T follicular helper cell (primary cell): ENCODE measurements at places on chromosomes 16 and 17.

DNA sequence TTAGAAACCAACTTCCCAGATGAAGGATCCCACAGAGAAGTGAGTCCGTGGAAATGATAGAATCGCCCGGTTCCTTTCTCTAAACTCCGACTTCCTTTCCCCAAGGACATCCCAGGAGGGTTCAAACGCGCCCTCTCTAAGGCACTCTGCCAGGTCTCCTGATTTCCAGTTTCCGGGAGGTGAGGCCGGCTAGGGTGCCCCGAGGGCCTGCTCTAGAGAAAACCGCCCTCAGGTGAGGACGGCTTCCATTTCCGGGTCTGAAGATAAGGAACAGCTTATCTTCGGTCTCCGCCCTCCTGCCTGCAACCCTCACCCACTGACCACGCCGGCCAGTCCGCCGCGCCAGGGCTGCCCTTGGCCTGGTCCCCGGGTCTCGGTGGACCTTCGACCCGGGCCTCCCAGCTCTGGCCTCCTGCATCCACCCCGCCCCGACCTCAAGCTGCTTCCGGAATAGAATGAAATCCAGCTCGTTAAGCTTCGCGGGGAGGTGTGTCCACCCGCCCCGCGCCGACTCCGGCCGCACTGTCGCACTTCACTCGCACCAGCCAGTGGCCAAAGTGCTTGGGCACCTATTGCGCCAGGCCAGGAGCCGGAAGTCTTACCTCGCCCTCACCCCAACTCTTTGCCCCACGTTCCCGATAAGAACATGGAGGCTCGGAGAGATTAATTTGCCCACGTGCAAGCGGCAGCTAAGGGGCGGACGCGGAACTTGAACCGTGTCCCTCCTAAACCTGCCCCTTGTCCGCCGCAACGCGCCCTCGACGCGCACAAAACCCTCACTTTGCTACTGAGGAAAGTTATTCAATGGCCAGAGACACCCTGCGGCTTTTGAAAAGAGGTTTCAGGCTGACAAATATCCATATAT, 836 bp upstream of the MMP15 start:
- no peak for DNase-seq

DNA sequence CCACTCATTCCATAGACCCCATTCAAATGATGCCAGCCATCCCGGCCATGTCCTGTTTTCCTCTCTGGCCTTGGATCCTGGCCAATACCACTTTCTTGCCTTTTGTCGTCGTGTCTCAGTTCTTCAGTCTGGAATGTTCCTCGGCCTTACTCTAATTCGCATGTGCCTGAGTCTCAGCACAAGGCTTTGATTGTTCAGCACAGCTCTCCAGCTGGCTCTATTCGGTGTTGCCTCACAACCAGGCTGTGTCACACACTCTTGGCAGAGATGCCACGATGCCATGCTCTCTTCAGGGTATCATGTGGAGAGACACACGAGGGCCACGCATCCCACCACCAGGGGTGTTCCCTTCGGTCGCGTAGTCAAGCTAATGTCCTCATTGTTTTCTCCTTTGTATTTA, 1.8 kb upstream of the VPS4A start:
- DNase-seq = no peak

DNA sequence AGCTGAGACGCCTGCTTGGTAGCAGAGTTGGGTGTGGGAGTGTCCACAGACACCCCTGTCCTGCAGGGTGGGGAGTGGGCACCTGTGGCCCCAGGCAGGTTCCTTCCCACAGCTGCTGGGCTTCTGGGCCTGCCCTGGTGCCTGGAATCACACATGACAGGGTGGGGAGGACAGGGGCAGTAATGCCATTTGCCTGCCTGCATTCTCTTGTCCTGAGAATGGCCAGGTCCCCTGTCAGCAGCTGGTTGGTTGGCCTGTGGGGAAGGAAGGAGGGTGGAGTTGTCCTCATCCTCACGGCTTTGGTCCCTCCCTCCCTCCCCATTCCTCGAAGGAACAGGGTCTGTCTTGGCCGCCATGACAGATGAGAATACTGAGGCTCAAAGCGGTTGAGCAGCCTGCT, 5.2 kb downstream of the PRSS53 start:
- DNase-seq = no peak

GRCh38 chr17:72434991-72435618, 314.3 kb downstream of the SOX9 start:
- DNase-seq = no peak

GRCh38 chr17:68179236-68179925, 68.5 kb upstream of the AMZ2 start:
- DNase-seq = no peak

DNA sequence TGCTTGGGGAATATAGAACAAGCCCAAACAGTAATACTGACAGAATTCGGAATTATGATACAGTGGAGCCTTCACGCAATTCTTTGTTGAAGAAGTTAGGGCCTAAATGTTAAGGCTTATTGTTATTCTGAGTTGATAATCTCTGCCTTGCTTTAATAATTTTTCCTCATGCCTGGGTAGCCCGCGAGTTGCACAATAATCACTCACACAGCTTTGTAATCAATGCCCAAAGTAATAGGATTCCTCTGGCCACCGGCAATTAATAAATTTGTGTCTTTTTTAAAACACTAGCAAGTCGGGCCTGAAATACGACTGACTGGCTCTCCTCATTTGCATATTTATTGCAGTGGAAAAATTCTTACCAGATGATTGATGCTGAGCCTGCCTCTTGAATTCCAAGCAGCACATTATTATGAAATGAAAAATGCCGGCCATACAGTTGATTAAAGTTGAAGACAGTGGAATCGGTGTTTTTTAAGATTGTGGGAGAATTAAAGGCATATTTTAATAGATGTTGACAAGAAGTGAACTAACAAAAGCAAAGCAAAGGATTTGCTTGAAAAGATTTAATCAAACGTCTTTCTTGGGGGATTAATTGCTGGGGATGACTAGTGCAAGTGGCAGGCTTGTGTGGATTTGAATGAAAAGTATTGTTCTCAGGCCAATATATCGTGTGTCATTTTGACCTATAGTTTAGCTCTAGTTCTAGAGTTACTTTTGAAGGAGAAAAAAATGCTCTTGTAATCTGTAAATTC, 30.2 kb downstream of the AATF start:
- no peak for DNase-seq

DNA sequence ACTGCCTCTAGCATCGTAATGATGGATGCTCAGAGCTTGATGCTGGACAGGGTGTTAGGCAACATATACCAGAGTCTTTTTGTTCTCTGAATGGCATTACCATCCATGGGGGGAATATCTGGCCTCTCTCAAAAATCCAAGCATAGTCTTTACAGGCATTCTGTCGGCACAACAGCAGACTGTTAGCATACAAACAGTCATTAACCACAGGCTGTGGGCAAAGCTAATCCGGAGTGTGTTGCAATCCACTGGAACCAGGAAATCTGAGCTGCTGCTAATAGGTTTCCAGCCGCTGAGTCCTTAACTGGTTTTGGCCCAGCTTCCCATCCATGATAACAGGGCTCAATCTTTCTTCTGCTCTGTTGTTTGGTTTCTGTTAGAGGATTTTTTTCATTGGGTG, 371.9 kb downstream of the HS3ST3B1 start:
- no peak for DNase-seq
